ENCODE measurements at places on chromosomes 11 and 22. TPM values are rescaled to one million over a fixed set of nuclear protein-coding genes. Genes with fewer than 3 reads are reported as not detected.

UBE4A gene
- 39.3 TPM for total RNA-seq

OR4C16 gene
- total RNA-seq: not detected

SHANK3 gene
- total RNA-seq: 3.6 TPM

LBHD1 gene
- total RNA-seq: 2.2 TPM

HPX gene
- total RNA-seq: 1.0 TPM

HOATZ gene
- not detected for total RNA-seq

GAB4 gene
- total RNA-seq: not detected

MOV10L1 gene
- total RNA-seq: 0.12 TPM

PNPLA2 gene
- total RNA-seq: 19.1 TPM

SCO2 gene
- not detected for total RNA-seq
